Mucosa of descending colon (tissue), 3 donors: ENCODE measurements at places on chromosomes 2 and 18. TPM values are rescaled to one million over a fixed set of nuclear protein-coding genes. Genes with fewer than 3 reads are reported as not detected.

CDKL4 gene
- not detected for total RNA-seq

ST8SIA3 gene
- 0.02 TPM for total RNA-seq

CHN1 gene
- total RNA-seq: 2.1 TPM

INPP5D gene
- 14.4 TPM for total RNA-seq

ASXL3 gene
- 8.5 TPM for total RNA-seq

ARHGAP15 gene
- total RNA-seq: 5.8 TPM

RAMP1 gene
- 4.9 TPM for total RNA-seq

OTOS gene
- not detected for total RNA-seq
